ENCODE measurements at places on chromosomes 1 and 21.

- peak; percentile 38 for DNase-seq
Observed at GRCh38 chr1:30697571-30698376, 25.6 kb downstream of the MATN1 start.

DNA sequence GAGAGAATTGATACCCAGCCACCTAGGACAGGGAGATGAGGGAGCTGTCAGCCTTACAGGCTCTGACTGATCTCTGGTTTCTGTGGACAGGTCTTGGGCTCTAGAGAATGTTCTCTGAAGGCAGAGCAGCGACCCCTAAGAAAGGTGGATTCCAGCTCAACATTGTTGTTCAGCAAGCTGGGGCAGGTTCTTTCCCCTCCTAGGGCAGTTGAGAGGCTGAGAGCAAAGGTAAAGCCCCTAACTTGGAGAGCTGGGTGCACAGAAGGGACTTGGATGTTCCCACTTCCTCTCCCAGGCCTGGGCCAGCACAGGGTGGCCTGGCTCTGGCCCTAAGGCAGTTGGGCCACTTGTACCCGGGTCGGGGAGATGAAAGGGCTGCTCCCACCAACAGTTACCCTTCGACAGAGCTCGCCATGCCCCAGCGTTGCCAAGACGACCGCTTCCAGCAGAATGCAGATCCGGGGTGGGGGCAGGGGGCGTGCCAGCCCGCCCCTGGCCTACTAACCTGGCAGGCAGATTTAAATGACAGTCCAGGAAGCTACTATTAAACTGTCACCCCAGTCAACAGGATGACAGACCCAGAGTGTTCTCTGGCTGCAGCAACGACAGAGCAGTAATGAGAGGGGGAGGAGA, 31.6 kb downstream of the LRP8 start:
- no peak for DNase-seq

- no peak for DNase-seq
Observed at GRCh38 chr21:20020026-20020425, 978.2 kb upstream of the NCAM2 start.

- peak; percentile 26 for DNase-seq
Observed at GRCh38 chr21:41622831-41623548, 115.0 kb upstream of the TMPRSS2 start.

DNA sequence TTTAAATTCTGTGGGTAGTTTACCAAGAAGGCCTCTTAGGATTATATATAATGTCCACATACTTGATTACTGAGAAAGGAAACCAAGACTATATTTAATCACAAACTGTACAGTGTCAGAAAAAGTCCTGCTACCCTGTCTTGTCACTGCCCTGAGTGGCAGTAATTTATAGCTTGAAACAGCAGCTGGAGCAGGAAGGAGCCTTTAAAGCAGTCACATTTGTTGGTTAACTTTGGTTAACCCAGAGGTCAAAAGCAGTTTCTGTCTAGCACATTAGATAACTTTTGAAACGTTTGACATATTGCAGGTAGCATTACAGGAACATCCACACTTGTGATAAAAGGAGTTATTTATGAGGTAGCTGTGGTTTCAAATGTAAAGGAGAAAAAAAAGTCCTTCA, 161.7 kb downstream of the ROR1 start:
- DNase-seq, result no peak

GRCh38 chr1:66778969-66779368, 22.1 kb downstream of the INSL5 start:
- DNase-seq, result no peak

GRCh38 chr1:184408580-184408979, 21.8 kb downstream of the C1orf21 start:
- no peak for DNase-seq
